Occipital lobe (tissue), 3 donors: ENCODE measurements at places on chromosomes 2 and 18. TPM values are rescaled to one million over a fixed set of nuclear protein-coding genes. Genes with fewer than 3 reads are reported as not detected.
A peak's percentile ranks its signal among the peaks of the same experiment; 100 is the strongest.

The KIF3C gene
- 94.2 TPM for total RNA-seq

The RAX gene
- not detected for total RNA-seq

- peak; percentile 43 for DNase-seq
These were observed 620 bp upstream of the GALNT1 start for GRCh38 chr18:35580701-35581539.

DNA sequence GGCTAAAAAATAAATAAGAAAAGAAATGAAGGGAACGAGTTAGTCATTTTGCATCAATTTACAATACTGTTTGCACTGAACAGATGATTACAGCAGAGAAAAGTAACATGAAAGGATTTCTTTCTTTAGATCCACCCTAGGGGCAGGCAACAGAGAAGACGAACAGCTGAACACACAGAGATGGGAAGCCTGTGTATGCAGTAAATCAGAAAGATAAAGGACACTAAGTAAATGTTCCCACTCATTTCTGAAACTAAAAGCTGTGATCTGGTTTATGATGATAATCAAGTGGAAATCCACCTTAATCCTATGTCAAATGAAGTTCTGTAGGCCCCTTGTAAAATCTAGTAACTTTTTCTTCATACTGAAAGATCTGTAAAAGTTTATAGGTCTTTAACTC, 54.2 kb downstream of the AKAIN1 start:
- no peak for DNase-seq

DNA sequence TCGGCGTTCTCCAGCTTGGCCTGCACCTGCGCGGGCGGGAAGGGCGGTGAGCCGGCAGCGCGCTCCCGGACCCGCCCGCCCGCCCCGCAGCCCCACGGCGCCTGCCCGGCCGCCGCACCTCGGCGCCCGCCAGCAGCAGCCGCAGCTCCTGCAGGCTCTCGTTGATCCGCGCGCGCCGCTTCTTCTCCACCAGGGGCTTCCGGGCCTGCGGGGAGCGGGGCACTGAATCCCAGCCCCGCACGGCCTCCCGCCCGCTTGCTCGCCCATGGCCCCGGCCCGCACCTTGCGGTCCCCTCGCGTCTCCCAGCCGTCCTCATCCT, 335 bp downstream of the HES6 start:
- no peak for DNase-seq

- DNase-seq: no peak
These were observed 48.2 kb downstream of the PLA2R1 start for GRCh38 chr2:160014227-160014626.

GRCh38 chr2:40210344-40210967, 241.4 kb downstream of the SLC8A1 start:
- DNase-seq: no peak
